Bronchial smooth muscle cell (primary cell): ENCODE measurements at places on chromosomes 2 and 18. TPM values are rescaled to one million over a fixed set of nuclear protein-coding genes. Genes with fewer than 3 reads are reported as not detected.

Gene SH3RF3
- 1.9 and 2.5 TPM in 2 replicates for total RNA-seq

Gene BIRC6
- 119 and 157 TPM in 2 replicates for total RNA-seq

Gene GAL3ST2
- 0.09 and 0.16 TPM in 2 replicates for total RNA-seq

Gene VWA3B
- 0.16 and 0.17 TPM in 2 replicates for total RNA-seq

Gene ACMSD
- not detected in 2 replicates for total RNA-seq

Gene CCBE1
- total RNA-seq = 14.2 and 24.9 TPM in 2 replicates

Gene GPR35
- total RNA-seq = 0.32 and 0.52 TPM in 2 replicates

Gene TLK1
- 15.3 and 17.8 TPM in 2 replicates for total RNA-seq

Gene MSH2
- total RNA-seq = 13.7 and 18.3 TPM in 2 replicates

Gene CNGA3
- 0.16 TPM in 1 of 2 replicates, not detected in the other for total RNA-seq

Gene SERPINB12
- total RNA-seq = not detected in 2 replicates

Gene HES6
- 0.34 and 0.47 TPM in 2 replicates for total RNA-seq

Gene IL18R1
- 1.0 and 1.3 TPM in 2 replicates for total RNA-seq

Gene PAX3
- not detected in 2 replicates for total RNA-seq

Gene UGT1A1
- total RNA-seq = not detected in 2 replicates

Gene HOXD9
- total RNA-seq = not detected in 2 replicates

Gene TCF23
- not detected in 2 replicates for total RNA-seq

Gene SEMA4C
- total RNA-seq = 13.4 and 26.8 TPM in 2 replicates

Gene CROCC2
- total RNA-seq = 0.26 and 0.63 TPM in 2 replicates

Gene TMEFF2
- 0.69 and 2.2 TPM in 2 replicates for total RNA-seq

Gene WNT10A
- total RNA-seq = not detected in 2 replicates

Gene PPP1R1C
- 0.47 TPM in 1 of 2 replicates, not detected in the other for total RNA-seq

Gene KYNU
- 1.6 and 13.2 TPM in 2 replicates for total RNA-seq

Gene TGFBRAP1
- total RNA-seq = 9.1 and 11.4 TPM in 2 replicates

Gene METAP1D
- total RNA-seq = 4.9 and 5.2 TPM in 2 replicates

Gene DOK6
- 3.2 and 9.0 TPM in 2 replicates for total RNA-seq

Gene CYP1B1
- 52.6 and 76.6 TPM in 2 replicates for total RNA-seq

Gene ABHD1
- 0.16 TPM in 1 of 2 replicates, not detected in the other for total RNA-seq

Gene GNAL
- 0.69 and 1.1 TPM in 2 replicates for total RNA-seq

Gene CNRIP1
- 17.2 and 18.0 TPM in 2 replicates for total RNA-seq

Gene SCYGR4
- not detected in 2 replicates for total RNA-seq

Gene UGT1A10
- total RNA-seq = not detected in 2 replicates

Gene DNAH7
- 0.94 and 1.6 TPM in 2 replicates for total RNA-seq

Gene PLA2R1
- 13.6 and 18.1 TPM in 2 replicates for total RNA-seq
